ENCODE measurements at places on chromosomes 5 and 9.

DNA sequence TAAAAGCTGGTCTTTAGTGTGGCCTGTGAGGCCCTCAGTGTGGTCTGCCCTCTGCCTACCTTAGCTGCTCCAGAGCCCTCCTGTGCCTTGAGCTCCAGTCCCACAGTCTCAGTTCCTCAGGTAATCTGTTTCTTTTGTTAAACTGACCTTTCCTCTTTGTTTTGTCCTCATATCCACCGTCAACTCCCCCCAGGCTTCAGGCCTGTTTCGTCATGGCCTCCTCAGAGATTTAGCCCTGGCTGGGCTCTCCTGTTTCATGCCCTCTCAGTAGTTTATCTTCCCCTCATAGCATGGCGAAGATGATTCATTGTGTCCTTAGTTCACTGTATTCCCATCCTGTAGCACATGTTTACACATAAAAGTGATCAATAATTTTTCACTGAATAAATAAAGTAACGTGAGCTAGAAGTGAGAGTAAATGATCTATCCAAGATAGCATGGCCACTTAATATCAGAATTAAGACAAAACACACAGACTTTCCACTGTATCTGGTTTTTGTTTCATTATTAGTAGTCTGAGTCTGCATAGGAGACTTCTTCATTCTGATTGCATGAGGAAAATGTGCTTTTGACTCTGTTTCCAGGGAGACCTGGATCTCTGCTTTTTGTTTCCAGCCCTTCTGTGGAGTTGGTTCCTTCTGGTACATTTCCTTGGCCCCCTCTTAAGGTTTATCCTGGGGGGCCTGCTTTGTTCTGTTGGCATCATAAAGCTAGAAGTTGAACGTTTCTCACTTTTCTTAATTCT, 70.5 kb downstream of the SNX24 start:
- no peak for DNase-seq

- no peak for DNase-seq
Measured at GRCh38 chr9:93828331-93829097, 126.6 kb downstream of the BARX1 start.

GRCh38 chr9:137812356-137813023, 65.1 kb upstream of the CACNA1B start:
- no peak for DNase-seq

- DNase-seq = peak; percentile 1
Measured at GRCh38 chr5:760363-761058, 24.0 kb downstream of the ZDHHC11B start.

DNA sequence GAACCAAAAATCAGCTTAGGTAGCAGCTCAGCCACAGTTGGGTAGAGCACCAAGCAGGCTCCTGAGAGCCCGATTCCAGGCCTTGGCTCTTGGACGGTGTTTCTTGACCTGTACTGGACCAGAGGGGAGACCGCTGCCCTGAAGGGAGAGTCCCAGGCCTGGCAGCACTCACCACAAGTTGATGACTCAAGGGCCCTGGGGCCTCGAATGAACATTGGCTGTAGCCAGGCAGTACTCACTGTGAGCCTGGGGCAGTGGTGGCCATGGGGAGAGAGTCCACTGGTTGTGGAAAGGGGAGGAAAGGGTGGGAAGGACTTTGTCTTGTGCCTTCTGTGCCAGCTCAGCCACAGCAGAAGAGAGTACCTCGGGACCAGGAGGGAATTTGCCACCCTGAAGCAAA, 166.1 kb downstream of the EDIL3 start:
- peak; percentile 15 for DNase-seq

- DNase-seq = no peak
Measured at GRCh38 chr9:113995963-113996362, 82.1 kb downstream of the AMBP start.

- no peak for DNase-seq
Measured at GRCh38 chr9:33446240-33446945, 1.0 kb downstream of the AQP3 start.

- DNase-seq = no peak
Measured at GRCh38 chr9:13151489-13151888, 128.0 kb downstream of the MPDZ start.

Measured in H54 (cell line).